Stimulated activated CD8-positive, alpha-beta memory T cell treated with anti-CD3 and anti-CD28 coated beads, Interleukin-2, amount 100 ng/mL, for 48 hours (primary cell): ENCODE measurements at places on chromosomes 12 and 14.

GRCh38 chr14:69922198-69922597 lies 43.0 kb downstream of the SMOC1 start:
- no peak for DNase-seq

DNA sequence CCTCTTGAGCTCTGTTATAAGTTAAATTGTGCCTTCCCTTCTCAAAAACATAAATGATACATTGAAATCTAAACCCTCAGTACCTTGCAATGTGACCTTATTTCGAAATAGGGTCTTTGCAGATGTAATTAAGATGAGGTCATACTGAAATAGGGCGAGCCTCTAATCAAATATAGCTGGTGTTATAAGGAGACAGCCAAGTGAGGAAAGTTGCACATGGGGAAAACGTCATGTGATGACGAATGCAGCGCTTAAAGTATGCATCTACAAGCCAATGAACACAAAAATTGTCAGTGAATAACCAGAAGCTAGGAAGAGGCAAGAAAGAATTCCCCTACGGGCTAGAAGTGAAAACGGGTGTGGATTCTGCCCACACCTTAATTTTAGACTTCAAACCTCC lies 305.2 kb upstream of the FOXG1 start:
- no peak for DNase-seq

DNA sequence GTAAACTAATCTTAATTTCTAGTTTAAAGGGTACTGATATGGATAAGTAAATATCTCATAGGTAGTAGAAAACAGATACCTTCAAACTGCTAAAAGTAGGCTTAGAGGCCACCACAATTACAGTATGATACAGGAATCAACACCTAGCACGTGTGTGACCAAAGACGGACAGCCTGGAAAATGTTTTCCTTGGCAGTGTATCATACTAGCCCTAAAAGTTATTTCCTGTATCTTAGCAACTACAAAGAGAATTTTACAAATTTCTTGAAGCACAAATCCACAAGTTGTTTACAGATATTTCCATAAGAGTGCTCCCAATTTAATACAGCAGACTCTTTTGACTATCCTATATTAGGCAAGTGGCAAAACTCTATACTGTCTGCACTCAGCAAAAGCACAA lies 106.0 kb downstream of the ITPR2 start:
- DNase-seq = no peak

- DNase-seq = peak; percentile 26
Observed at GRCh38 chr14:64762044-64763034, 58.1 kb downstream of the PLEKHG3 start.

GRCh38 chr12:81615026-81615588 lies 144.0 kb downstream of the PPFIA2 start:
- no peak for DNase-seq

GRCh38 chr12:1826867-1827705 lies 6.7 kb downstream of the LRTM2 start:
- no peak for DNase-seq

DNA sequence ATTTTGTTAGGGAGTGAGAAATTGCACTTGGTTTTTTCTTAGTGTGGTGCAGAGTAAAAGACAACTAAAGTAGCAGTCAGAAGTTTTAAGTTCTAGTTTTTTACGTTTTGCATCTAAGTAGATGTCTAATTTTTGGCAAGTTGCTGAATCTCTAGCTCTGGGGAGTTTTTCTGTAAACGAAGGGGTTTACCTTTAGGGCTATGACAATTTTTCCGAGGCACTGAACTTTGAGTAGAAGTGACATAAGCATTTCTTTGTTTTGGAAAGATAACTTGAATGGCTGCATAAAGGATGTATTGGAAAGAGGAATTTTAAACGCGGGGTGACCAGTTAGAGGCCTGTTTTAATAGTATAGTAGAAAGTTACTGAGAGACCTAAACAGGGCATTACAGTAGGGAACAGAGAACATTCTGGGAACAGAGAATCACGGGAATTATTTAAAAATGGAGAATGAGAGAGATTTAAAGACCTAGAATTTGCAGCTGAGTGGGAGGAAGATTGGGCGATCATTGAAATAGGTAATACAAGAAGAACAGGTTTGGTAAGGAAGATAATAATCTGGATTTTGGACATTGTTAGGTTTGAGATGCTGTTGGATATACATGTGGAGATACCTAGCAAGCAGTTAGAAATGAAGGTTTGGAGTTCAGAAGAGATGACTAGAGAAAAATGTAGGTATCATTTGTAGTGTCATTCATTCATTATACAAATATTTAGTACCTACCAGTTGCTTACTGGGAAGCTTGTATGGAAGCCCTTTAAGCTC lies 1.2 kb downstream of the ZNF410 start:
- no peak for DNase-seq

- DNase-seq = no peak
Observed at GRCh38 chr12:77070382-77070781, 5.0 kb upstream of the E2F7 start.

- no peak for DNase-seq
Observed at GRCh38 chr14:104425763-104426646, 153.6 kb upstream of the C14orf180 start.

GRCh38 chr12:83153177-83153576 lies 466.5 kb downstream of the TMTC2 start:
- DNase-seq = no peak

DNA sequence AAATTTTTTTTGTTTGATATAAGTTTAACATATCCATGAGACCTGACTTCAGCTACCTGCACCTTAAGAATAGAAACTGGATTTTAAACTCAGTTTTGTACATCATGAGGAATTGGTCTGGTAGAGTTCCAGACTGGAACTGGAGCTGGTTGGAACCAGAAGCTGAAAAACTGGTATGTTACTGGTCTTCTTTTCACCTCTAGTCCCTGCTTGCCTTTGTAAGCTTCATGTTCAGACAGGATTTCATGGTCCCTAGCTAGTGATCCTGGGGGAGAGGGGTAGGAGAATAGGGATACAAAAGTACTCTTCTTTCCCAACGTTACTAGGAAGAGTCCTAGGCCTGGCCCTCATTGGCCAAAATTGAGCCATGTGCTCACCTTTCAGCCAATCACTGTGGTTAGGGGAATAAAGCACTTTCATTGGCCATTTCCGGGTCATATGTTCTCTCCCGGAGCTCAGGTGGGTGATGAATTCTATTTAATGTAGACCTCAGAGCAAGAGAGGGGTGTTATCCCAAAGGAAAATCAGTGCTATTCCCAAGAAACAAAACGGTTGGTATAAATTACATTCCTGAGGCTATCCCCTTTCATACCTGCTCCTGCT lies 36.9 kb upstream of the APPL2 start:
- DNase-seq = no peak

GRCh38 chr12:90677552-90677951 lies 277.4 kb downstream of the CCER1 start:
- no peak for DNase-seq

- DNase-seq = no peak
Observed at GRCh38 chr12:59649203-59649602, 53.4 kb downstream of the SLC16A7 start.

DNA sequence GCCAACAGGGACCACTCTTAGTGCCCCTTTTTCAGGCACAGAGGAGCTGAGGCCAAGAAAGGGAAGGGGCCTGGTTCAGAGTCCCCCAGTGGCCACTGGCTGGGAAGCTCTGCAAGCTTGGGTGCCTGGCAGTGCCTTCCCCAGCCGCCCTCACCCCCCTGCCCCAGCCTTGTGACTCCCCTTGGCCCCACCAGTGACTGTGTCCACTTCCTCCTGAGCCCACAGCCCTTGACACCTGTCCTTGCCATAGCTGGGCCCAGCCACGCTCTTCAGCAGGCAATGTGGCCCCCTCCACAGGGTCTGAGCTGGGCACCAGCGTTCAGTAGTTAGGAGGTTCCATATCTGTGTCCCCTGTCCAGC lies 19.0 kb upstream of the C14orf180 start:
- DNase-seq = no peak

DNA sequence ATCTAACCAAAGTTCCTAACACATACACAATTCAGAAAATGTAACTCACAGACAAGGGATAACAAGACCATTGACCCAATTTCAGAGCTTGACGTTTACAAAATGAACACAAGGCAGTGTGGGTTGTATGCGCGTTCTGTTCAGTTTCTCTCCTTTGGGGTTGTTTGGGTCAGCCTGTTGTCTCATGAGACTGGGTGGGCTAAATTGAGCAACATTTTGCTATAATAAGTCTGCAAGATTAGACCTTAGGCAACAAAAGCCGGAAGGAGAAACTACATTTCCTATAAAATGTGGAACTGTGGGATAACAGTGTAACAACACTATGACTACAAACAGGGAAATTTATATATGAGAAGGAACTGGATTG lies 18.8 kb upstream of the LTA4H start:
- DNase-seq = no peak

DNA sequence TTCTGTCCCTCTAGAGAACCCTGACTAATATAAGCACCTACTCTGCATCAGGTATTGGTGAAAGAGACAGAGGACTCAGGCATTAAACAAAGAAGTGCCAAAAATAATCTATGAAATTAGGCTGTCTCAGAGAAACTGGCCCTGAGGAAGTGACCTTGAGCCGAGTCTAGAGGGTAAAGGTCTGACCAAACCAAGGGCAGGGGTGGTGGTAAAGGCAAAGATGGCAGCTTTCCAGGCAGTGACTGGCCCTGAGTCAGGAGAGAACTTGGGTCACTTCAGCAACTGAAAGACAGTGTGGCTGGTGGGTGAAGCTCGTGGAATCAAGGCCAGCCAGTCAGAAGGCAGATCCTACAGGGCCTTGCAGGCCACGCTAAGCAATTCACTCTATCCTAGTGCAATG lies 30.6 kb downstream of the CDKL1 start:
- DNase-seq = no peak

GRCh38 chr12:47891356-47891755 lies 13.4 kb downstream of the VDR start:
- DNase-seq = no peak

GRCh38 chr14:94963051-94963450 lies 193.1 kb upstream of the GSC start:
- no peak for DNase-seq

GRCh38 chr14:68977180-68977717 lies 1.9 kb downstream of the ACTN1 start:
- DNase-seq = peak; percentile 32

- no peak for DNase-seq
Observed at GRCh38 chr12:94614288-94614721, 36.1 kb downstream of the TMCC3 start.

DNA sequence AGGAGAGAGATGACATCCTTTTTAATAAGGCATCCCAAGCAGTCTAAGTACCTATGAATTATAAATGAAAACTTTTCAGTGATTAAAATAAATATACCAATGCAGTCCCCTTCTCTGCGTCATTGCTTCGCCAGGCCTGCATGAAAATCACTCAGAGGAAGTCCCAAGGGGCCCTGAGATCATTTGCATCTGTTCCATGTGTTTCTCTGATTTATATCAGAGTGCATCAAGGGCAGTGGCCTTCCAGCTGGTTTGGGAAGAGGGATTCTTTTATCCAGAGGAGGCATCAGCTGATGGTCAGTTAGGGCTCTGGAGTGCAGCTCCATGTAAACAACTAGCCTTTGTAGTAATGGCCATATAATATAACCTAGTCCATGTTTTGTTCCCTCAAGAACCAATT lies 210.1 kb downstream of the RGS6 start:
- DNase-seq = no peak

DNA sequence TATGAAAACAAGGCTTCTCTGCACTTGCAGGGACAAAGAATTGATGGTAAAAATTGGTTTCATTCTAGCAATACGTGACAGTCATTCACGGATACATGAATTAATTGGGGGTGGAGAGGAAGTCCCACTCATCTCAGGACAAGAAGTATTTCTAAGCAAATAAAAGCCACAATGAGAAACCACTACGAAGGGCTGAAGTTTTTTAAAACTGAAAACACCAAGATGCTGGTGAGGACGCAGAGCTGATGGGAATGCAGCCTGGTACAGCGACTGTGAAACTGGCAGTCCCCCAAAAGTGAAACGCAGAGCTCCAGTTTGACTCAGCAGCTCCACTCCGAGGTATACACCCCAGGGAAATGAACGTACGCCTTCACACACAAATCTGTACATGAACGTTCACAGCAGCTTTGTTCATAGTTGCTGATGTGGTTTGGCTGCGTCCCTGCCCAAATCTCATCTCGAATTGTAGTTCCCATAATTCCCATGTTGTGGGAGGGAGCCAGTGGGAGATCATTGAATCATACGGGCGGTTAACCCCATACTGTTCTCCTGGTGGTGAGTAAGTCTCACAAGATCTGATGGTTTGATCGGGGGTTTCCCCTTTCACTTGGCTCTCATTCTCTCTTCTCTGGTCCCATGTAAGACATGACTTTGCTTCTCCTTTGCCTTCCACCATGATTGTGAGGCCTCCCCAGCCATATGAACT lies 89.0 kb downstream of the SCARB1 start:
- peak; percentile 74 for DNase-seq

DNA sequence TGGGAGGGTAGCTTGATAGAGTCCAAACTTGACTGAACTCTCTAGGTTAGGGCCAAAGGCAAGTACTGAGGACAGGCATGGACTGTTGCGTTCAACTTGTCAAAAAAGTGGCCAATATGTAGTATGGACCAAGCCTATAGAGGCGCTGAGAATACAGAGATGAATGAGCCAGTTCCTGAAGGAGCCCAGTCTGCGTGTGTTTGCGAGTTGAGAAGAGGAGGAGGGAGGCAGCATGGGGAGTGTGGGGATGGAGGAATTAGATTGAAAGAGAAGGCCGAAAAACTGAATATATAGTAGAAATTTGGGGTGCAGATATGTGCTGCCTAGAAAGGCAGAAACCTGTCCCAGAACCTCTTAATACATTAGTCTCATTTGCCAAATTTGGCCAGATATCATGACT lies 412.4 kb downstream of the PCNX1 start:
- no peak for DNase-seq

DNA sequence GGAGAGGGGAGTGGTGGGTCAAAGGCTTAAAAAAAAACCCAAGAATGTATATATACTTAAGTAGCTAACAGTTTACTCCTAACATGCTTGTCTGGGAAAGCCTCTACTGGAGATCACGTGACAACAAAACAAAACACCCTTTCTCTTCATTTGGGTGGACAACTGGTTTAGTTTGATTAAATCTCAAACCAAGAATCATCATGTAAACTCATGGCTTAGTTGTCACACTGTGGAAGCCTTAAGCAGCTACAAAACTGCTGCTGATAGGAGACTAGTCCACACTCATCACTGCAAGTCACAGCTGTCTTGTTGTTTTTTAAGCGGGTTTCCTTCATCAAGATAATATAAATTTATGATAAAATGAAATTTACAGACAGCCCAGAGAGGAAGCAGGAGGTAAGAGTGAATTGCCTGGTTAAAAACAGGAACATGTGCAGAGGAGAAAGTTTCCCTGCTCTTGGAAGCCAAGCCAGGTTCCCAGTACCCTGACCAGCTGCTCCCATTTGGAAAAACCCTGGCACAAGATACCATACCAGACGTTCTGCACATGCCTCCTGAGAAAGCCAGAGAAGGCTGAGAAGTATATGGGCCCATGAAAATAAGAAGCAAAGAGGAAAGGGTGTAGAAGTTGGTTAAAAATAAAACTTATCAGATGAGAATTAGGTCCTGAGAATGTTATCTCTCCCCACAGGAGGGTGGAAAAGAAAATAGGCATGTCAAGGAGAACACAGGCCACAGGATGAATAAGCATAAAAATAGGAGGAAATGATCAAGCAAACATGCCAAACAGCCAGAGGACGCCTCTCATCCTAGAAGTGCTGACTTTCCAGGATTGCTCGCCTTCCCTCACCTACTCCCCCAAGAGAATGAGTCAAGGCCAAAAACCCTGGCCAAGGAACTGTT lies 34.0 kb downstream of the EGLN3 start:
- no peak for DNase-seq

GRCh38 chr12:74770552-74770951 lies 232.9 kb downstream of the ATXN7L3B start:
- DNase-seq = no peak
